ENCODE measurements at places on chromosomes 5 and 9. TPM values are rescaled to one million over a fixed set of nuclear protein-coding genes. Genes with fewer than 3 reads are reported as not detected.
A peak's percentile ranks its signal among the peaks of the same experiment; 100 is the strongest.

DNA sequence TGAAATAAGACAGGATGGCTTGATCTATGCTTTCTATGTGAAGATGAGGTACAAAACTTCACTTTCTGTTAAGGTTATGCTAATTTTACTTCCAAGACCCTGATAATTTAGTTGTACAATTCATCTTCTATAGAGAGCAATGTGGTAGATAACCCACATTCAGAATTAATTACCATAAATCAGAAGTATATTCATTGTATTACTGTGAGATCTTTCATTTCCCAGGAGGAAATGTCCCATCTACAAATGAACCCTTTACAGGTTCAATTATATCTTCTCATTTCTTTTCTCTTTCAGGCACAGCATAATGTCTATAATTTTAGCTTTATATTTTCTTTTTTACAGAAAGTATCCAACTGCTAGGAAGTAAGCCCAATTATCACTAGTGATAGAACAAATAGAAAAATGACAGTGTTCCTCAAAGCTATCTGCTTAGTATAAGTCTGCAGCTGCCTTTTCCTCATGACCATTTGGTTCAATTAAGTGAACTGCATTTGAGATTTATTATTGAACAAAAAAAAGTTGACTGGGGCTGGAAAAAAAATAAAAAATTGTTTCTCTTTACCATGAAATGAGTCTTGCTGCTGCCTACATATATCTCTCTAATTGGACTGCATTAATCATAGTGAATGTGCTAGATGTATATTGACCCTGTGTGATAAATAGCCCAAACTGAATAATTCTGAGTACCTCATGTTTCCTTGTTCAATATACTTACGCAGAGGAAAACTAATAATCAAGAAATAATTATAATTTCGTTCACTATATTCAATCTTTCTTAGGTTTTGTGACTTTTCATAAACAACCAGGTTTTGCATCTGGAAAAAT, 1329.4 kb downstream of the PTPRD start:
- no peak for DNase-seq

DNA sequence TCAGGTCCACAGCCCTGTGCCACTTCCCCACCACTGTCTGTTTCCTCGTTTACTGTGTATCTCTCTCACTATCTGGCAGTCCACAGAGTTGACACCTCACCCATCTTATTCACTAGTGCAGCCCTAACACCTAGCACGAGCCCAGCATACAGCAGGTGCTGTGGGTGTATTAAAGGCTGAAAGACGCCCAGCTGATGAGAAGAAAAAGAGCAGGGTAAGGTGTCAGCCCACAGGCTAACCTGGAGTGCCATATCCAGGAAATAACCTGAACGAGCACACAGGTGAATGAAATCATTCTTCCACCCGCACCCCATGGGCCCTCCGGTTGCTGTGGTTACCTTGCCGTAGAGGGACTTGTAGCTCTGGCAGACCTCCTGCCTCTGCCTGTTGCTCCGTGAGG, 18.6 kb downstream of the ANXA6 start:
- no peak for DNase-seq

Gene FOXD1
- total RNA-seq, result 17.0 TPM

Gene TUSC1
- total RNA-seq, result 13.8 TPM

DNA sequence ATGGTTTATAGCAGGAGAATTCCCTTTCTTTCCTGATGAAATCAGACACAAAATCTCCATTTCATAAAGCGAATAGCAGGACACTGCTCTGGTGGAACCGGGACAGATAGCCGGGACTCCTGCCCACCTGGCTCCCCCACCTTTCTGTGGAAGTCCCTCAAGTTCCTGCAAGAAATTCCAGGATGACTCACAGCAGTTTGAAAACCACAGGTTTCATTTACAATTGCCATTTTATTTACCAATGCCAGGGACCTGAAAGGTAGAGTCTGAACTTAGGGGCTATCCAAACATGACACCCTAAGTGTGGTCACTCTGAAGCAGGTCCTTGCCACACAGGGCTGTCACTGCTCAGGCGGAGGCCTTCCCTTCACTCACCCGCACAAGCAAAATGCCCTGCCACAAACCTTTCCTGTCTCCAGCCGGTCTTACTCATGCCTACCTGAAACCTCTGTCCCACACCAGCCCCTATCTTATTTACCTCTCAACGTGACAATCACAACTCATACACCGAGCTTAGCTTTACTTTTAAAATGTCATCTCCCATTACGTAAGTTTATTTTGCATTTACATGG, 63.3 kb upstream of the TAF1L start:
- DNase-seq, result no peak

Gene SLC6A7
- total RNA-seq, result under 0.01 TPM

Gene CACFD1
- total RNA-seq, result 8.0 TPM

- DNase-seq, result no peak
These were observed 20.1 kb upstream of the CAMSAP1 start for GRCh38 chr9:135927195-135928013.

GRCh38 chr5:111412593-111412992, 99.7 kb downstream of the STARD4 start:
- no peak for DNase-seq

Gene ASS1
- total RNA-seq, result 195 TPM

Gene SLC34A3
- not detected for total RNA-seq

Gene NUTM2G
- total RNA-seq, result not detected

- no peak for DNase-seq
These were observed at the start of gene GDA for GRCh38 chr9:72149231-72149975. Gene GDA, plus strand, starts transcription at chr9:72149440. Its CDS starts 120 bp downstream, at chr9:72149560.

Gene EQTN
- not detected for total RNA-seq

Gene ERAP2
- total RNA-seq, result 5.6 TPM

DNA sequence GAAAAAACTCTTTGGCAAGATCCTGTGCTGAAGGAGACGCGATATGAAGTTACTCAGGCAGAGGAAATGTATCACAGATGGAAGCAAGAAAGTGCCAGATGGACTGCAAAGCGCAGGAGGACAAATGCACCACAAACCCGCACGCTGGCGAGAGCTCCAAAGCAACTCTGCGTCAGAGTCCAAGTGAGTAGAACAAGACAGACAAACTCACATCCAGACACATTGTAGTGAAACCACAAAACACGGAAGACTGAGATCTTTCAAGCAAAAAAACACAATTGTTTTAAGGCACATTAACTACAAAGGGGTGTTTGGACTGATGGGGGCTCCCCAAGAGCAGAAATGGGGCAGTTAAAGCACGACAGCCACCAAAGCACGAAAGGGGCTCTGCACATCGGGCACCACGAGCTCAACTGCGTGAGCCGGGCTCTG, 39.2 kb upstream of the NKD2 start:
- peak; percentile 52 for DNase-seq

GRCh38 chr9:76292246-76292645, 102.0 kb downstream of the RFK start:
- DNase-seq, result no peak

DNA sequence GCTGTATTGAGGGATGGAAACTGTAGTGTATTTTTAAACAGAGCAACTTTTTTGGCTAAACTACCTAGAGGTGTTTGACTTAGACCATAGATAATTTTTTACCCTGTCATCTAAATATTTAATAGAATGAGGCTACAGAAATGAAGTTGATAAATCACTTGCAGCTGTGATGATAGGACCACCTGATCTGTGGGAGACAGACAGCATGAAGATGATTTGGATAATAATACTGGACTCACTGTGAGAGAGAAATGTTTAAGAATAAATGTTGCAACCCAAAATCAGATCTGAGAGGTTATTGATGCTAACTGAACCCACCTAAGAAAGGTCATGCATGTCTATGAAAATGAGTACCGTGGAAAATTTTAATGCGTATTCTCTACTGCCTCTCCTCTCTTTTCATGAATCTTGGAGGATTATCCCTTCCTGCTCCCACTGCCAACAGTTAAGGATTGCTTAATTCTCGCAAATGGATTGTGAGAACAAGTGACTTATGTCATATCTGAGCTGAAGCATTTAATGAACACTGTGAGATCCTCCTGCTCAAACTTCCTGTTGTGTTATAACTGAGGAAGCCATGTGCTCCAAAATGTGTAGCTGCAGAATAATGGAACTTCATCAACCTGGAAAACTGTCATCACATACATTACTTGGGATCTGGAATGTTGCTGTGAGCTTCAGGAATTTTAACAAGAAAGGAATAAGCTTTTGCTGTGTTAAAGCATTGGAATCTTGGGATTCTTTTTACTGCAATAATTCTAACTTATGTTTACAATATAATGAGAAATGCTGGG, 617.9 kb upstream of the CDH18 start:
- DNase-seq, result no peak

Gene PCDHB12
- 0.59 TPM for total RNA-seq

GRCh38 chr5:140287801-140288521, 14.9 kb downstream of the PFDN1 start:
- no peak for DNase-seq

- no peak for DNase-seq
These were observed 724.9 kb upstream of the EDIL3 start for GRCh38 chr5:85109616-85110015.

GRCh38 chr5:112878760-112879159, 17.7 kb downstream of the SRP19 start:
- no peak for DNase-seq

DNA sequence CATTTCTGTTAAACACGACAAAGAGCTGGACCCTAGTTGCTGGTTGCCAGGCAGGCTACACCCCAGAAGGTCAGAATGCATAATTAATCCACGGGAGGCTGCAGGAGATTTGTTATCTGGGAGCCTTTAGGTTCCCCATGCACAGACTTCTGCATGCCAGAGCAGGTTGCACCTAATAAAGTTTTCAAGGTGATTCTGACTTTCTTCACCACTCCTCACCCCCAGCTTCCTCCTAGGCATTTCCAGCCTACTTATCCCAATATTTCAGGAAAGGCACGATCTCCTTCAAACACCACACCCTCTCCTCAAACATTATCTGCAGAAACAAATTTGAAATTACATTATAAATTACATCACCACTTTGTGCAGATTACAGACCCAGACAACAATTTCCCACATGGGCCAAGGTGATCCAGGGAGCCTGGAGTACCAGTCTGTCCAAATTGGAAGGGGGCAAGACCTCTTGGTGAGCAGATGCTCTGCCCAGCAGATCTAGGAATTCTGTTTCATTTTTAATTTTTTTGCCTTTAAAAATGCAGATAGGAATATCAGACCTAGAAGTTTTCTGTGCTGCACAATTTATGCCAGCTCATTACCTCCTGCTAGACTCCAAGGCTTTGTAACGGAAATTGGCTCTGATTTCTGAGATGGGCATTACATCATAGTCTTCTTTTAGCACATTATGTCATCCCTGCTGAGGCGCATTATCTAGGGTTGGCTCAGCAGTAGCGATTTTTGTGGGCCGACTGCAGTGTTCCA, 363.4 kb upstream of the SLC30A5 start:
- peak; percentile 49 for DNase-seq

Gene PCDHB9
- total RNA-seq, result 1.8 TPM

Gene NRG2
- total RNA-seq, result 0.72 TPM

- DNase-seq, result no peak
These were observed 91.9 kb downstream of the CEMIP2 start for GRCh38 chr9:71676460-71676859.

DNA sequence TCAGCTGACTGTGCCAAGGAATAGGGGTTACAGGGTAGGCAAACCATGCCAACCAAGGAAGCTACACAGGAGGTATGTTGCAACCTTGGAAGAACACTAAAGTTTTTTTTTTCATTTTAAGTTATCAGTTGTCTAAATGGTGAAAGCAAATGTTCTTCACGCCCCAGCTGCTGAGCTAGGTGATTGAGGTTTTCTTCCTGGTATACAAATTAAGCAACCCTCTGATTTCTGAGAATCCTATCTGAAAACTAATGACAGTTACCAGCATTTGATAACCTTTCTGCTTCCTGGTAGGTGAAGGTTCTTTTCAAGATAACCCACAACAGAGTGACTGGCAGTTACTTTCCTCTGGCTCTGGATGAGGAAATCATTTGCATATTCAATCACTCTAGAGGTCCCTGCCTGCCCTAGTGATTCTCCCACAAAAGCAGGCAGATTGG, 194.9 kb downstream of the ATP10B start:
- no peak for DNase-seq

Gene HABP4
- 12.7 TPM for total RNA-seq

- no peak for DNase-seq
These were observed 98.5 kb downstream of the MRPS27 start for GRCh38 chr5:72221541-72221940.

GRCh38 chr5:2909035-2909434, 157.6 kb upstream of the IRX2 start:
- no peak for DNase-seq

Gene EGR1
- total RNA-seq, result 2.2 TPM

- DNase-seq, result peak; percentile 97
These were observed 36.1 kb downstream of the HMCN2 start for GRCh38 chr9:130301483-130302286.

DNA sequence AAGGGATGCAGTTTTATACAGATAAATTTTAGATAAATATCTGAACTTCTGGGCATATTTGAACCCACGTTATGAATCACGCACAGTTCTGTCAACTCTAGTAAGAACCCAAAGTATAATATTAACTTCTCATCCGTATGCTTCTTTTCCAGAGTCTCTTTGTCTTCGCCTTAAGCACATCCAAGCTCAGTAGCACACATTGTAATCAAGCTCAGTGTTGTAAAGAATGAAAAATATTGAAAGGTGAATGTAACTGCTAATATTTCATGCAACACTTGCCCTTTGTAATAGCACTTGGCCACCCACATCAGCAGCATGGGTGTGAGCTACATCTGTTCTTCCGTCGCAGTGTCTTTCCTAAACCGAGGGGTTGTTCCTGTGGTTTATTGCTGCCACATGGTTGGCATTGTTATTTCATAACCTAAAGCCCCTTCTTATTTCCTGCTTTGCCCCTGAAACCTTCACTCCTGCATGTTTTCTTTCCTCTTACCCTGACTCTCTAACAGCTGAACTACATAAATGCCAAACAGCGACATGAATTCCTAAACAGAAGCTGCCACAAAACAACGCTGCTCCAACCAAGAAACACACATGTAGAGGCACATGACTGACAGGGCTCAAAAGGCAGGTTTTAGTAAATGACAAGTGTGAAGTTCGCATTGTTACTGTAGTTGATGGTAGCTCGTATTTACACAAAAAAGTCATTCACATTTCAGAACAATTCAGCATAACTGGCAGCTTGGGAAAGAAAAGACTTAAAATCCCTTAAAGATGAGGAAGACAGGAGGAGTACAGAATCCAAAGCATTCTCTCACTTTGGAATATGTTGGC, 190.1 kb upstream of the MEF2C start:
- DNase-seq, result no peak

GRCh38 chr9:3629495-3629894, 103.7 kb upstream of the RFX3 start:
- DNase-seq, result no peak

DNA sequence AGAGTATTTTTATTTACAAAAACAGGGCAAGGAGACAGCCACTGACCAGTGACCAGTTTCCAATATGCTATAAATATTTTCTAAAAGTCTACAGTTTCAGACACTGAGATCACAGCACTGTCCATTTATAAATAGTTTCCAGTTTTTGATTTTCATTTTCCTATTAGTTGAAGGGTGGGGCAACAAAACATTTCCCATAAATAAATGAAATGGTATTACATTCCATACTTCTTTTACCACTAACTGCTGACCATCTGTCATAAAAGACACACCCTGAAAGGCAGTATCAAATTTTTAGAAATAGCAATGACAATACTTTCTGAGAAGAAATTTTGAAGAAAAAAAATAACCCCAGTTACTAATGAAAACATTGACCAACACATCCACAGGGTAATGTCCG, 126.7 kb downstream of the ARSB start:
- DNase-seq, result no peak

Measured in osteoblast (primary cell).